Left lung (tissue), 14 donors: ENCODE measurements at places on chromosomes 2 and 18. TPM values are rescaled to one million over a fixed set of nuclear protein-coding genes. Genes with fewer than 3 reads are reported as not detected.

THADA gene
- 37.8 TPM for total RNA-seq

ALPP gene
- total RNA-seq: 14.1 TPM

ABCG8 gene
- not detected for total RNA-seq

AFF3 gene
- total RNA-seq: 42.0 TPM

PDCD1 gene
- total RNA-seq: 1.1 TPM

MAP3K19 gene
- total RNA-seq: 2.1 TPM

SETBP1 gene
- total RNA-seq: 26.4 TPM

KLHL29 gene
- 10.5 TPM for total RNA-seq

- H3K4me3 ChIP-seq: no peak overlapping the region
- H3K36me3 ChIP-seq: no peaks in the 10 kb centered on the region
- H3K27me3 ChIP-seq: no peaks in the 10 kb centered on the region
- DNase-seq: no peak
Observed at GRCh38 chr2:181363164-181363563, 94.0 kb upstream of the ITGA4 start.

DNA sequence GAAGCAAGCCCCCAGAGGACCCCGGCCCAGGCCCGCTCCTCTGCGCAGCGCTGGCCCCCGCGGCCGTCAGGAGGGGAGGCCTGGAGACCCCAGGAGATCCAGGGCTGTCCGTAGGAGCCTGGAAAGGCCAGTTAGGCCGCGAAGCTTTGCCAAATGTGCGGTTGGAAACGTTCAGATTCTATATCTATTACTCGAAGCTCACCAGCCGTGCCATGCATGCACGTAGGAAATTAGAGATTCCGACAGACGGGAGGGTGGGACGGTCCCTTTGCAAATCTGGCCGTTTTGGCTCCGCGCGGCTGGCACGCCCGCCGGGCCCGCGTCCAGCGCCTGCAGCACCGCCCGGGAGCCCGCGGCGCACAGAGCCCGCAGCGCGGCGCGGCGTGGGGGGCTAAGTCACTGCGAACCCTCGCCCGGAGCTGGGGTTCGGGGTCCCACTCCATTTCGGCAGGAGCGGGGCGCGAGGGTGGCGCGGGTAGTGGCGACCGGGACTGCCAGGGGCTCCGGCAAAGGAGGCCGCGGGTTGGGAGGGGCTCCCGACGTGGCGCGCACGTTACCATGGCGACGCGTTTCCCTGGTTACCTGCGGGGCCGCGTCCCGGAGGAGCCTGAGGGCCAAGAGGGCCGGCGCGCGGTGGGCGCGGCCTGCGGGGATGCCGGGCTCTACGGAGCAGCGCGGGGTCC lies 488.6 kb upstream of the SMIM21 start:
- no peaks in the 10 kb centered on the region for H3K4me1 ChIP-seq
- H3K36me3 ChIP-seq: no peaks in the 10 kb centered on the region
- H3K4me3 ChIP-seq: peak overlapping the region; percentile 28
- H3K27me3 ChIP-seq: no peaks in the 10 kb centered on the region
- no peak for DNase-seq

DNA sequence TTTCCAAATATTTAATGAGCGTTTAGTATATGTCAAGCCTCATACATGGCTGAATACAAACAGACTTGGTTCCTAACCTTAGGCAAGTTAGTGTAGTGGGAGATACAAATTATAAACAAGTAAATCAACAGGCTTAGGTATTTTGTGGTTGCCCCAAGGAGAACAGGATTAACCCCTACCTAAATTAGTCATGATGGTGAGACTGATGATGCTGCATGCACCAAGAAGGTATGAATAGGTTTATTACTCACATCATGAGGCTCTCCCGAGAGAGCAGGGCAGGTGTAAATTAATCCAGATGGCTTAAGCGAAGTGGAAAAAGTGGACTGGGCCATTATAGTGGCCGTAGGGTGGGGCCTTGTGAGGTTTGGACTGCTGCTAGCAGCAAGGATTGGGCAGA lies 118.1 kb upstream of the GCFC2 start:
- no peak for DNase-seq
- no peaks in the 10 kb centered on the region for H3K36me3 ChIP-seq
- H3K4me3 ChIP-seq: no peak overlapping the region
- H3K27ac ChIP-seq: no peak overlapping the region
- H3K4me1 ChIP-seq: no peaks in the 10 kb centered on the region

DNA sequence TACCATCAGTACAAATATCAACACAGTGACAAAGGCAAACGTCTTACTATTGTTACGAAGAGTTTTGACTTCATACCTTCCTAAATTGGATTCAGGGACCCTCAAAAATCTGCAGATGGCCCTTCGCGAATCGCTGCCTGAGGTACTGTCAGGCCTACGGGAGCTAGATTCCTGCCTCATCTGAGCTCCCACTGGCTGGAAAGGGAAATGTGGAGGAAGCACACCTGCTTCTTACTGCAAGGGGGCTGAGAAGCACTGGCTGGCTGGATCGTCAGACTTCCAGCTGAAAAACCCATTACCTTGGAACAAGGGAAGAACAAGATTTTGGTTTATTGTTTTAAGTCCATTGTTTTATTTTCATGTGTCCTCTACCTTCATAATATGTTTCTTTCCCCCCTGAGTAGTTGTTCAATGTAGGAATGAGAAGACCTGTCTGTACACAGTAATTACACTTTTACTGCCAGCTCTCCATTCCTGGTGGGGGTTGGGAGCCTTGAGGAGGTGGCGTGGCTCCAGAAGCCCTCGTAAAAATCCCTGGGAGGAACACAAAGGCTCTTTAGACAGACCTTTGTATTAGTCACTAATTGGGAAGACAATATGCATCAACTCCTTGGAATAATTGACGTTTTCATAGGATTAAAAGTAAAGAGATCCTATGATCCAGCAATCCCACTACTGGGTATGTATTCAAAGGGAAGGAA lies 124.1 kb upstream of the NOSTRIN start:
- no peaks in the 10 kb centered on the region for H3K27me3 ChIP-seq
- H3K27ac ChIP-seq: no peak overlapping the region
- H3K4me1 ChIP-seq: no peaks in the 10 kb centered on the region
- no peaks in the 10 kb centered on the region for H3K36me3 ChIP-seq
- no peak for DNase-seq

- no peak overlapping the region for H3K4me3 ChIP-seq
- H3K36me3 ChIP-seq: no peaks in the 10 kb centered on the region
- H3K4me1 ChIP-seq: peaks cover 12% of the 10 kb centered on the region
Observed at GRCh38 chr2:55027226-55027625, 23.0 kb downstream of the RTN4 start.

DNA sequence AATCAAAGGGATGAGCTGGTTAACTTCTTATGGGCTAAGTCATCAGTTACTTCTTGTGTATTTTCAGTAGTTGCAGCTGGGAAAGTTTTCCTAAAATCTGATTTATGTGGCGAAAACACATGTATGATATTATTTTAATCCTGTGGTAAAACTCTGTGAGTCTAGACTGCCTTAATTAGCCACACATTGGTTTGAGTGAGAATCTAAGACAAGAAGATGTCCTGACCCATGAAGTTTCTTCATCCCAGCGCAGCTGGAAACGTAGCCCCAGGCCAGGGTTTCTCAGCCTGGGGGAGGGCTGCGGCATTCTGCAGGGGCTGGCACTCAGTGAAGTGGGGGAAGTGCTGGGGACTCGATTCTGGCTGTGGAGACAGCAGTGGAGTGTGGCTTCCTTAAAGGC lies 44.7 kb upstream of the INHBB start:
- DNase-seq: no peak
- no peaks in the 10 kb centered on the region for H3K4me1 ChIP-seq

GRCh38 chr2:56169521-56169920 lies 14.3 kb upstream of the CCDC85A start:
- no peak overlapping the region for H3K4me3 ChIP-seq
- peaks cover 4% of the 10 kb centered on the region for H3K4me1 ChIP-seq
- no peaks in the 10 kb centered on the region for H3K36me3 ChIP-seq
- H3K27ac ChIP-seq: no peak overlapping the region
- no peaks in the 10 kb centered on the region for H3K27me3 ChIP-seq

DNA sequence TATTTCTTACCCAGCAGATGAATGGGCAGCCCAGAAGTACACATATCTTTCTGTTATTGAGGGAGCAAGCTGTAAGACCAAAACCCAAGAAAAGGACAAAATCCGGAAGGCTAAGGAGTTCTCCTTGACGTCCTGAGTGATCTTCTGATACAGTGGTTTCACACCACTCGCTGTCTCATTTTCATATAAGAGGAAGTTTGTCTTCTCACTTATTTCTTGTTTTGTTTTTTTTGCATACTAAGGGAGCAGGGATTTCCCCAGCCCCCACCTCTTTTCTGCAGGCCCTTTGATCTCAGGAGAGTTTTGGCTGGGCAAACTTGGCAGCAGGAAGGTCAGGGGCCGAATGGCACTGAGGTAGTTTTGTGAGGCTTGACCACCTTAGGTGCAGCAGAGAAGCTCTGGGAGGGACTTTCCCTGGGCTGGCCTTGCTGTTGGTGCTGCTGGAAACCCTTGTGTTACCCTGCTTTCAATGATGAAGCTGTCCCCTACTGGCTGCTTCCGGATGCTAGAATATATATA lies 13.3 kb downstream of the CHRNA1 start:
- DNase-seq: no peak
- H3K27ac ChIP-seq: no peak overlapping the region
- H3K4me3 ChIP-seq: no peak overlapping the region
- no peaks in the 10 kb centered on the region for H3K36me3 ChIP-seq

DNA sequence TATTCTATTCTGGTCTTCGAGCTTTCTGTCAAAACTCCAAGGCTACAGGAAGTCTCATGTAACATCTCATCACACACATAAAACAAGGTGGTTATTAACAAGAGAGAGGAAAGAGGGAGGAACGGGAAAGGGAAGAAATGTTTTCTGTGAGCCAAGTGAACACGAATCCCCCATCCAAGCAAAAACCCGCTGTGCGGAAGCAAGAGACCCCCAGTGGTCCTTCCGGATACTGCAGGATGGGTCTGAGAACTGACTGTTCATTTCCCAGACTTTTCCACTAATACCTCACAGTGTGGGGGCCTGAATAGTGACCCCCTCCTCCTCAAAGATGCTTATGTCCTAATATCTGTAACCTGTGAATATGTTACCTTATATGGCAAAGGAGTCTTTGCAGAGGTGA lies 19.0 kb upstream of the DIPK1C start:
- no peak overlapping the region for H3K27ac ChIP-seq
- no peak overlapping the region for H3K4me3 ChIP-seq
- H3K4me1 ChIP-seq: no peaks in the 10 kb centered on the region

DNA sequence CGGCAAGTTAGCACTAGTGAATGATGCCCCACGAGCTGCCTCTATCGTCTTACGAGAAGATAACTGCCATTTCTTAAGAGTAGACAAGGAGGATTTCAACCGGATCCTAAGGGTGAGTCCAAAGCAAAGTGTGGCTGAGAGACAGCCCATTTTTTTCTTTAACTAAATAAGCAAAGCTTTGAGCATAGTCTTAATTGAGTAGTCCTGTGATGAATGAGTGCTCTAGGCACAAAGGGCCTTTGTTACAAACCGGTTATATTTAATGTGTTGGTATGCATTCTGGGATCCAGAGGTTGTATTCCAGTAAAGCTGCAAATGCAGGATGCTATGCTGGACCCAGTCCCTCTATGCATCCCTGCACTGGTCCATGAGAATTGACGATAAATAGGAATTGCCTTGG lies 86.9 kb upstream of the MAP3K20 start:
- no peak for DNase-seq
- no peak overlapping the region for H3K27ac ChIP-seq
- no peaks in the 10 kb centered on the region for H3K27me3 ChIP-seq
- no peaks in the 10 kb centered on the region for H3K4me1 ChIP-seq
- H3K36me3 ChIP-seq: no peaks in the 10 kb centered on the region

DNA sequence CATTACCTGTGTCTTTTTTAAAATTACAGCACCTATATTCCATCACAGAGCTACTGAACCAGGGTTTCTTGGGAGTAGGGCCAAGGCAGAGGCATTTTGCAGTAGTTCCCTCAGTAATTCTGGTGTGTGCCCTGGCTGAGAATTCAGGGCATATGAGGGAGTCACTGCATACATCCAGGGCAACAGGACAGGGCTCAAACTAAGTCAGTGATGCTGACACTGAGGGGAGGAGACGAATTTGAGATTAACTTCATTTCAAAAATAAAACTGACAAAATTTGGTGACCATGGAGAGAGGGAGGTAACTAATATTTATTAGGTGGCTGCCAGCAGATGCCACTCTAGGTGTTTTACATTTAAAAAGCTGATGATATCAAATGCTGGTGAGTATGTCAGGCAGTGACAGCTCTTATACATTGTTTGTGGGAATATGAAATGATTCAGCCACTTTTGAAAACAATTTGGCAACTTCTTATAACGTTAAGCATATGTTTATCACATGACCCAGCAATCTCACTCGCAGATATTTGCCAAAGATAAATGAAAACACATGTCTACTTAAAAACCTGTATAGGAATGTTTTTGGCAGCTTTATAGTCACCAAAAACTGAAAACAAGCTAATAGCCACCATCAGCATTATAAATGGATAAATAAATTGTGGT lies 20.3 kb downstream of the STRADB start:
- no peaks in the 10 kb centered on the region for H3K27me3 ChIP-seq
- no peak overlapping the region for H3K4me3 ChIP-seq
- H3K27ac ChIP-seq: no peak overlapping the region
- peaks cover 40% of the 10 kb centered on the region for H3K36me3 ChIP-seq
- H3K4me1 ChIP-seq: no peaks in the 10 kb centered on the region
- DNase-seq: no peak

DNA sequence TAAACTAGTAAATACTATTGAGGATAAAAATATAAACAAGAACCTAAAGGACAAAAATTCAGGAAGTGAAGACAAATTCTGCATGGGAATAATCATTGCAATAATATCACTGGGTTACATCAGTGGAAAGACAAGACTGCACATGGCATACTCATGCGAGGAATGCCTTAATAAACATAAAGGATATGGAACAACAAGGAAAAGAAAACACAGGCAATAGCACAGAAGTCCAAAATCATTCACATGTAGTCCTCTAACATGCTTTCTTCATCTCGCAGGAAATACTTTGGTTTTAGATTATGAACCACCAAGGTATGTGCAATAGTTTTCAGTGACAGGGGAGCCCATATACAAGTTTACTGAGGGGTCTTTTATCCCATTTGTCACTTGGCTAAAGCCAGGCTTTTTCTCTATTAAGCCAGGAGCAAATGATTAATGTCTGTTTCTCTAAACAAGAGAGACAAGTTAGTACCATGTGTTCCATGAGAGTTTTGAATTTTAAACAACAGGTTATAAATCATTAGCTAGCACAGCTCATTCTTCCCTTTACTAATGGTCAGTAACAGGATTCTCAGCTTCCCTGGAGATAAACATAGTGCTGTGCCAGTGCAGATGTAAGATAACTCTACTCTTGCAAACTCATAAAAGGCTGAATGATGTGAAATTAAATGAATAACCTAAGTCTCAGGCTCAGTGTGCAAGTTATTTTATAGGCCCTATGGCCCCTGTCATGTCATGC lies 353.6 kb upstream of the FSIP2 start:
- no peak overlapping the region for H3K27ac ChIP-seq
- H3K4me3 ChIP-seq: no peak overlapping the region
- no peaks in the 10 kb centered on the region for H3K36me3 ChIP-seq
- DNase-seq: no peak
- H3K27me3 ChIP-seq: no peaks in the 10 kb centered on the region
- H3K4me1 ChIP-seq: no peaks in the 10 kb centered on the region
